Activated T-helper 17 cell treated with anti-CD3 and anti-CD28 coated beads, Interleukin-2, amount 50 U/mL, for 72 hours (primary cell): ENCODE measurements at places on chromosomes 5 and 9. TPM values are rescaled to one million over a fixed set of nuclear protein-coding genes. Genes with fewer than 3 reads are reported as not detected.

Gene DENND4C
- 18.1 TPM for total RNA-seq

Gene DOLPP1
- 12.3 TPM for total RNA-seq

Gene SLC46A2
- total RNA-seq = not detected

Gene ZFYVE16
- 15.5 TPM for total RNA-seq

GRCh38 chr5:35357973-35358372, 127.7 kb upstream of the PRLR start:
- ATAC-seq = no peak

DNA sequence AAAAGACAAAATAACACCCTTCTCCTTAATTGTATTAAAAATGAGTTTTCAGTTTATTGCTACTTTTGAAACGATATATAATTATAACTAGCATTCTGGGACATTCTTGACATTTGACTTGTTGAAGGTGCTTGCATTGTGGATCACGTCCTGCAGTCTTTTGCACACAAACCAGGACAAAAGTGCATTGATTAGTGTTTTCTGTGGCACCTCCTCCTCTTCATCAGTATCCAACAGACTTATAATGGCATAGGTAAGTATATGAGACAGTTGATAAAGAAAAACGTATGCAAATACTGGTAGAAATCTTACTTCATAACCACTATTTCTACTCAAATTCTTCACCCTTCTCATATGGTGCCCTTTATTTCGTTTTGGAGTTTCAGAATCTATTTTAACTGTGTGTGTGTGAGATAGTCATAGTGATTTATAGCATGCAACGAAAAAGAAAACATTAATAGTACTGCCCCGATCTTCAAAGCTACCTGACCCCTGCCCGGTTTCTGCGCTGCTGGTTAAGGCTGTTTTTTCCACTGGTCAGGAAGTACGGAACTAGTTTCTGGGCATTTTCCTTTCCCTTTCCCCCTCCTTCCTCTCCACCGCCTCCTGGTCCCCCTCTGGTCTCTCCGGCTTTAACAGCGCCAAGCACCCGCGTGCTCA, 639 bp upstream of the RASA1 start:
- ATAC-seq = peak; percentile 31

GRCh38 chr5:91223886-91224285, 159.2 kb downstream of the ARRDC3 start:
- ATAC-seq = no peak

- ATAC-seq = peak; percentile 28
These were observed 1.8 kb upstream of the FAM78A start for GRCh38 chr9:131277910-131278701.

- ATAC-seq = peak; percentile 96
These were observed 42.2 kb upstream of the FSD1L start for GRCh38 chr9:105405514-105406131.

GRCh38 chr5:85466423-85466822, 1081.7 kb upstream of the EDIL3 start:
- ATAC-seq = no peak

DNA sequence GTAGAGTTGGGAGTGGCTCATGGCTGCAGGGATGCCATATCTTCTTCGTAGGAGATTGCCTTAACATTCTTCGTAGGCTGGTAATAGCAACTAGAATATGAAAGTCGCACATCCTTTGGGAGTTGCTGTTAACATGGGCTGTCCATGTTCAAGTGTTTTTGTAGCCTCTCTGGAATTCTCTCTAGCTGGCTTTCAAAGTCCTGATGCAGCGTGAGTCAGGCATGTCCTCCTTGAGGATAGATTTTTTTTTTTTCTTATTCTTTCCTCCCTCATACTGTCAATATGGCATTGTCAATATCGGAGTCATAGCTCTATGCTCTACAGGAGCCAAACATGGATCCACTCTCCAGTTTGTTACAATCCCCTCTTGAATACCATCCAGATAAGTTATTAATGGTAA, 494.8 kb upstream of the WWC1 start:
- no peak for ATAC-seq

DNA sequence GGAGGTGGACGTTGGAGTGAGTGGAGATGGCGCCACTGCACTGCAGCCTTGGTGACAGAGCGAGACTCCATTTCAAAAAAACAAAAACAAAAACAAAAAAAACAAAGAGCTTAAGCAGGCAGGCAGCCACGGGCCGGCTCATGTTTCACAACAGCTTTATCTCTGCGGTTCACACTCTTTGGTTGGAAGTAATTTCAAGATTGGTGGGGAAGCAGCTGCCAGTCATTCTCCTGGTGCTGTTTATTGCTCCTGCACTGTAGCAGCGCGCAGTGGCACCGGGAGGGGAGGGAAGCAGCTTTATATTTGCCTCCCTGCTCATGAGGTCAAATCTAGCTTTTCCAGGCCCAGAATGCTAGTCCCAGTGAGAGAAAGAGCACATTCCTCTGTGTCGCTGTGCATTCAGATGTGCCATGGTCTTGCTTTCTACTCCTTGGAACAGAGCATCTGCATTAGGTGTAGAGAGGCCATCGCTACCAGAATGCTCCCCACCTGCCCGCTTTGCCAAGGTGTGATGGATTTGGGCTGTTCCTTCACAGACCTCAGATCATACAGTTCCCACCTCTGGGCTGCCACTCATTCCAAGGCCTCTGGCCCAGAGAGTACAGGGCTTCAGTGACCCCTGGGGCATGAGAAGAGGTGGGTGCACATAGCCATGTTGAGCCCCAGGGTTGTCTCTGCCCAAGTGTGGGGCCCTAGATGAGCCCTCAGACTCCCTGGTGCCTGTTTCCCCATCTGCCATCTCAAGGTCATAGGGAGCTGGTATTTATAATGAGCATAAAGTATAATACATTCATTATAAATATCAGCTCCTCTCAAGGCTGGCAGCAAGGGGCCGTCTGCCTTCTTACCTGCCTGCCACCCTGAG, 270.4 kb downstream of the MED10 start:
- ATAC-seq = no peak

- no peak for ATAC-seq
These were observed 27.8 kb upstream of the ELL2 start for GRCh38 chr5:95989283-95990048.

DNA sequence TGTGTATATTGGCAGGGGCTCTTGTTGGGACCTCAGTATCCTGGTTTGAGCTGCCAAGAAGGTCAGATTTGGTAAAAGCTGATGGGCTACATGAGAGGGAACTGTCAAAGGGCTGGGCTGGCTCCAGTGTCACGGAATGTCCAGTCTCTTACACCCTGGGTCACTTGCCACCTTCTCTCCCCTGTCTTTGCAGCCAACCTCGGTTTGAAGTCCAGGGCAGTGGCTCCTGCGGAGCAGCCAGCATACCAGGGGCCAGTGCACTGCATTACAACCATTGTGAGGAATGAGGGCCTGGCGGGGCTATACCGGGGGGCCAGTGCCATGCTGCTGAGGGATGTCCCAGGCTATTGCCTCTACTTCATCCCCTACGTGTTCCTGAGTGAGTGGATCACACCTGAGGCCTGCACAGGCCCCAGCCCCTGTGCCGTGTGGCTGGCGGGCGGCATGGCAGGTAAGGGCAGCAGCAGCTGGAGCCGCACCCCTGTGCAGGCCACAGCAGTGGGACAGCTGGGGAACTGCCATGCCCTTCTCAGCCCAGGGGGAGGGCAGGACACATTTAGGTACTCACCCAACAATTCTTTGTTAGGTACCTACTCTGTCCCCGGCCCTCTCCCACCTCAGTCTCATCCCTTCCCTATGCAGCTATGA, 24.2 kb downstream of the IL9 start:
- no peak for ATAC-seq

GRCh38 chr9:25813478-25813877, 135.2 kb upstream of the TUSC1 start:
- no peak for ATAC-seq

DNA sequence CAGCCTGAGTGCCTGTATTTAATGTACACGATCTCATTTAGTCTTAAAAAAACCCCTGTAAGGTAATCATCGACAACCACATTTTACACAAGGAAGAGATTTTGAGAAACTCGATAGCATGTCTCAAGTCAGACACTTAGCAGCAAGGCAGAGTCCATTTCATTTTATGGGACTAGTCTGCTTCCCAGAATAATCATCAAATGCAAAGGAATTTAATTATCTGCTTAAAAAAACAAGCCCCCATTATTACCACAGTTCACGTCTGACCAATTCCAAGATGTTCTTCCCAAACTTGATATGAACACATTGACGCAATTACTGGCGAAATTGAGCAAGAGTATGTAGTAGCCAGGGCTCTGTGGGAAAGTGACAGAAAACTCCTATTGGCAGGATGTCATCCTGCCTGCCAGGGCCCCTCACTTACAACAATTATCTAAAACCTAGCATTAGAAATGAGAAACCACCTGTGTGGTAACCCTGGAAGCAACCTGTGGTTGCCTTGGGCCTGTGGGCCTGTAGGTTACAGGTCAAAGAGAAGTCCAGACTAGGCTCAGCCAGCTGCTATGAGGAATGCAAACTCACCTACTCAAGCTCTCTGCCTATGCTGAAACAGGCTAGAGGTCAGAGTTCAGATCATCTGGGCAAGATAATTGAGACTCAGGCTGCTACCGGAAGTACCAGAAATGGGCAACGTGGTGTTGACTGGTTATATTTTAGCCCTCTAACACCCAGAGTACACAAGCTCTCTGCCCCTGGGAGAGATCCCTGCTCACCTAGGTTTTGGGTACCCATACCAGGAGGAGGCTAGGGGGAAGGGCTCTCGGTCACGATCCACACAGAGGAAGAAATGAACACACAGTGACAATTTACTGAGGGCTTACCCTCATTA, 1.6 kb downstream of the B4GALT1 start:
- peak; percentile 53 for ATAC-seq

DNA sequence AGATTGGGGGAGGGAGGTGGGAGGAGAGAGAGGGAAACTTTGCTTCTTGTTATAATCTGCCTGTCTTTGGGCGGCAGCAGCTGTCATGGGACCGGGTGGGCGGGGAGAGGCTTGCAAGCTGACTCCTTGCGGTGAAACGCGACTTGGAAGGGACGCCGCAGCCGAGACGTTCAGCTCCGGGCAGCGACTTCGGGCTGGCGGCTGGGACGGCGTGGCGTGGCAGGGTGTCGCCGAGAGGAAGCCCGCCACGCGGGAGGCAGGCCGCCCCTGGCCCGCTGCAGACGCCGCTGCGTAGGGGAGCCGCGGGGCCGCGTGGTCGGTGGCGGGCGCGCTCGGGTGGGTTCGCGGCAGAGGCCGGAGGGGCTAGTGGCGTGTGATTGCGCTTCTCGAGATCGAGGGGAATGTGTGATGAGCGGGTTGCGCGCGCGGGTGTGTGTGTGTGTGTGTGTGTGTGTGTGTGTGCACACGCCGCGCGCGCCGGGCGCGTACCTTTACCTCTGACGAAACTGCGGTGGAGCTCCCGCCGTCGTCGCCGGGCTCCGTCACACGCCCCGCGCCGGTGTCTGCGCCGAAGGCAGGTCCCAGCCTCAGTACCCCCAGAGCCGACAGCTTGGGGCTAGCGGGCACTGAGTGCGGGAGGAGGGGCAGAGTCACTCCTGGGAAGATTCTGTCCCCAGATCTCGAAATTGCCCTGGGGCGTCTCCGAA, 1.7 kb downstream of the PPARGC1B start:
- ATAC-seq = peak; percentile 54

DNA sequence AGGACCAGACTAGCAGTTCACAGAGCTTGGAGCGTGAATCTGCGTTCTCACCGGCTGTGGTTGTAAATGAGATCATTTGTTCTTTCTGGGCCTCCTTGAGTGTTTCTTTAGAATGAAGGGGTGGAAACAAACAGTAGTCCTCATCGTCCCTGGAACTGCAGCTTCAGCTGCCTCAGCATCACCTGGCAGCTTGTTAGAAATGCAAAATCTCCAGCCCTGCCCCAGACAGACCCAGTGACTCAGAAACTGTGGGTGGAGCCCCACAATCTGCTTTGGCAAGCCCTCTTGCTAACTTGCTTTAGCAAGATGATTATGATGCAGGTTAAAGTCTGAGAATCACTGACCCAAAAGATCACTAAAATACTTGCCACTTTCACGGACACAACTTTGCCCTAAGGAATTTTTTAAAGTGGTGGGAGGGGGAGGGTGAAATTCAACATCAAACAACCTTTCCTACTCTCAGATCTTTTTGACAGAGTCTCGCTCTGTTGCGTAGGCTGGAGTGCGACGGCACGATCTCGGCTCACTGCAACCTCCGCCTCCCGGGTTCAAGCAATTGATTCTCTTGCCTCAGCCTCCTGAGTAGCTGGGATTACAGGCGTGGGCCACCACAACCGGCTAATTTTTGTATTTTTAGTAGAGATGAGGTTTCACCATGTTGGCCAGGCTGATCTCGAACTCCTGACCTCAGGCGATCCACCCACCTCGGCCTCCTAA, 86.0 kb downstream of the BRINP1 start:
- ATAC-seq = no peak

GRCh38 chr5:74625742-74626241, 14.7 kb downstream of the ENC1 start:
- ATAC-seq = no peak

DNA sequence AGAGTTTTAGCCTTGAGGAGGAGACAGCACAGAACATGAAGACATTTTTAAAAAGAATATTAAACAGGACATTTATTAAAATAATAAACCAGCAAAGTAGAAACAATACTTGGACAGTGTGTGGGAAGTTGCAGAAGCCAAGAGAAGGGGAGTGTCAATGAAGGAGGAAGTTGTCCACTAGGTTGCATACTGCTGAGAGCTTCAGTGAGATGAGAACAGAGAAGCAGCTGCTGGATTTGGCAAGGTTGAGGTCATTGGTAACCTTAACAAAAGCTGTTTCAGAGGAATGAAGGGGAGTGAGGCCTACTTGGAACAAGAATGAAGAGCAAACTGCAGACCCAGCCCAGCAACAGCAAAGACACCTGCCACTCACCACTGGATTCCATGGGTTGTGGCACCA, 11.4 kb downstream of the BHMT start:
- no peak for ATAC-seq

- ATAC-seq = no peak
These were observed 8.5 kb downstream of the ZDHHC12 start for GRCh38 chr9:128715436-128715750.

DNA sequence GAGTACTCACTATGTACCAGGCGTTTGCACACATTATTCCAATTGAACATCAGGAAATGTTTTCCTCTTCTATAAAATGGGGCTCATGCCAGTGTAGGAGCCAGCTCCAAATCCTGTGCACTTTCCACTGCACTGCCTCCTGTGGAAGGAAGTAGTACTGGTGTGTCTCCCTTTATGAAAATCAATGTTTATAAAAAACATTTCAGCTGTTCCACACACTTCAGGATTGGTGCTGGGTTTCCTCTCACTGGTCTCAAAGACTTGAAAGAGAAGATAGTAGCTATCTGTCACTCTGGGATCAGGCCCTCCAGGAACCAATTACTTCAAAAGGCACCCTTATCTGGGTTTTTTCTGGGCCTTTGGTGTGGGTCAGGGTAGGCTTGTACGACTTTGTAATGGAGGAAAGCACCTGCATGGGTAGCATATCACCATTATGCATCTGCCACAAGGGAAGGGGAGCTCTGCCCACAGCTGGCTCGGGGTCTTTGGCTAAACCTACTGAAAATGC, 32.5 kb downstream of the RAB14 start:
- peak; percentile 24 for ATAC-seq

- no peak for ATAC-seq
These were observed 747 bp downstream of the TRPM3 start for GRCh38 chr9:71120501-71121247.
